ENCODE measurements at places on chromosomes 5 and 9.

DNA sequence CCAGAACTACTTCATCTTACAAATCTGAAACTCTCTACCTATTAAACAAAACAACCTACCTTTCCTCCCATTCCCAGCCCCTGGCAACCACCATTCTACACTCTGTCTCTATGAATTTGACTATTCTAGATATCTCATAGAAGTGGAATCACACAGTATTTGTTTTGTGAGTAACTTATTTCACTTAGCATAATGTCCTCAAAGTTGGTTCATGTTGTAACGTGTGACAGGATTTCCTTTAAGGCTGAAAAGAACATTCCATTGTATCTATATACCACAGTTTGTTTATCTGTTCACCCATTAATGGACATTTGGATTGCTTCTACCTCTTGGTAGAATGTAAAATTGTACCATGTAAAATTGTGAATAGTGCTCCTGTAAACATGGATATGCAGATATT lies 70.1 kb upstream of the NXNL2 start:
- DNase-seq: no peak

GRCh38 chr9:95327239-95327865 lies 9.8 kb upstream of the FANCC start:
- no peak for DNase-seq

DNA sequence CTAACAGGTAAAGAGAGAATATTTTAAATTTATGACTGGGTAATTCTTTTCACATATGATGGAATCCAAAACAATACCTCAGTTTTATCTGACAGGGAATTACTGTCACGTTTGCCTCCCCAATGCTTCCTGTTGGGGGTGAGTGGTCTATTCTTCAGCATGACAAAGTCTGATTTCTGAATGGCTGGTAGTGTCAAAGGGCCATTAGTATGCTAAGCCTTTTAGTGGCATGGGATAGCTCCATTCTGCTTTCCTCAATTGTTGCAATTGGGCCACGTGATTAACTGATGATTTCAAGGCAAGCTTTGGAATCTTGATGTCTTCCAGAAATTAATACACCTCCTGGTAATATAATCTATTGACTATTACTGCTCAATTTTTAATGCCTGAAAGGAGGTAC lies 14.7 kb upstream of the NDUFS4 start:
- DNase-seq: no peak

DNA sequence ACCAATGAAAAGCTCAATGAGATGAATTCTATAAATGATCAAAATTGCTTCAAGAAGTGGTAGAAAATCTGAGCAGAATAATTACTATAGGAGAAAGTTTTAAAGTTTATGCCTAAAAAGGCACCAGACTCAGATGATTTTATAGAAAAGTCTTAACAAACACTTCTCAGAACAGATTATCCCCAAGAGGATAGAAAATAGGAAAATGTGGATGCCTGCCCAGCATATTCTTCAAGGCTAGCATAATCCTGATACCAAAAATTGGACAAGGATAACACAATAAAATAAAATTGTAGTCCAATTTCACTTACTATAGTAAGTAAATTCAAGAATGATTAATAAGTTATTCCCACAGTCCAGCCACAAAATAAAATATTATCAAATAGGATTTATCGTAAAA lies 397.0 kb downstream of the NR2F1-AS1 start:
- no peak for DNase-seq

DNA sequence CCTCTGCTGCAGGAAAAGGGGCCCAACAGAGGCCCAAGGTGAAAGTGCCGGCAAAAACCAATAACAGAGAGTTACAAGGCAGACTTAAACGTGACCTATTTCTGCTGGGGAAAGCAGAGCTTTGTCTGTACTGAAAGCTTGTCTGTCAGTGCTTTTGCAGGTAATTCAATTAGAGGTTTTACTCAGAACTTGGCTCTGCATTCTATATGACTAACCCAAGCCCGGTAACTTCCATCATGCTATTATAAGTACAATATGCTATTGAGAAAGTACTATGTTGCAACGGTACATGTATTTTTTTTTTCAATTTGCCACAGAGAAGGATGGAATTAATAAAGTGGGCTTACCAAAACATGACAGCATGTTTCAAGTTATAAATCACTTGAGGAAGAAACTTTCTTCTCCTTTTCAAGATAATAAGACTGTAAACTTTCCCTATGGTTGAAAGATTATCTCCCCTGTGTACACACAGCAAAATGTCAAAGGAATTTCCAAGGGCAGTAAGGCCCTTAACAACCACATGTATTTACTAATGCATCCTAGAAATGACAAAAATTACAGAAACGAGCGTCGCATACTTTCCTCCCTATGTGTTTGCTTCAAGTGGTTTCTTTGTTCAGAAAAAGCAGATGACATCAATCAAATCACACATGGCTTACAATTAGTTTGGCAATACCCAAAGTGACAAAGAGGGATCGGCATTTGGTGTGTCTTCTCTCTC lies 282.4 kb downstream of the EFNA5 start:
- DNase-seq: no peak

DNA sequence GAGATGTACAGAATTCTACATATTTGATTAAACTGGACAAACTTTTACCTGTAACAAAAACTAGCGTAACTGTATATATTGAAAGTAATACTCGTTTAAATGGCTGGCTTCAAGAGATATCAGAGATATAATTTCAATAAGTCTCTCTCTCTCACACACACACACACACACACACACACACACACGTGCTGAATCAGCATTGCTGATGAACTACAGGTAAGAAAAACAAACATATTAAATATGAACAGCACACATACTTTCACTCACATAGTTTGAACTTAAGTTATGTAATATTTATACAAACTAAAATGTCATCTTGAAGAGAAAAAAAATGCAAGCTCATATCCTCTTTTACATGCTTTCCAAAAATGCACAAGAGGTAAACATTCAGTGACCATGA lies 145.4 kb downstream of the BNC2 start:
- DNase-seq: no peak

DNA sequence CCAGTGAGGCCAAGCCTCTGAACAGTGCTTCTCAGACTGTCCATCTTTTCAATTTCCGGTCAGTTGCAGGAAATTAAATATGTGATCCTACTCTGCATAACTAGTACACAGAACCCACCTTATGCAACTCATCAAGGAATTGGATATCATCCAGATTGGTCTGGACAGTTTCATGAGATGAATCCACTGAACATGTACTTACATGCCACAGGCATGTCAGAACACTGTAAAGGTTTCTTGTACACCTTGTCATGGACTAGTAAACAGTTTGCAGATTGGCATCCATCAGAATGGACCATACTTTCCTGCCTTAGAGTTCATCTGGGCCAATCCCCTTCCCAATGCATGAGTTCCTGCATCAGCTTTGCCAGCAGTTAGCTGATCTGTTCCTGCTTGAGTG lies 30.4 kb downstream of the GARNL3 start:
- no peak for DNase-seq
